Kidney (tissue), 22 donors: ENCODE measurements at places on chromosomes 5 and 9.
A peak's percentile ranks its signal among the peaks of the same experiment; 100 is the strongest.

GRCh38 chr9:121915304-121915625 is 177.8 kb downstream of the TTLL11 start:
- no peak for DNase-seq

DNA sequence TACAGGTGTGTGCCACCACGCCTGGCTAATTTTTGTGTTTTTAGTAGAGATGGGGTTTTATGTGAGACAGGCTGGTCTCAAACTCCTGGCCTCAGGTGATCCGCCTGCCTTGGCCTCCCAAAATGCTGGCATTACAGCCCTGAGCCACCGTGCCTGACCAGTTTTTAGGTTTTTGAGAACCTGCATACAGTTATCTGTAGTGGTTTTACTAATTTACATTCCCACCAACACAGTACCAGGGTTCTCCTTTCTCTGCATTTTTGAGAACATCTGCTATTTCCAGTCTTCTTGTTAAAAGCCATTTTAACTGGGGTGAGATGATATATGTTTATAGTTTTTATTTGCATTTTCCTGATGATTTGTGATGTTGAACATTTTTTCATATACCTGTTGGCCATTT is 12.8 kb downstream of the DMXL1 start:
- no peak for DNase-seq

- DNase-seq = no peak
These were observed 13.6 kb upstream of the CNTLN start for GRCh38 chr9:17121264-17121663.

- peak; percentile 93 for DNase-seq
These were observed 45.4 kb downstream of the ANXA2R start for GRCh38 chr5:42994555-42995359.

DNA sequence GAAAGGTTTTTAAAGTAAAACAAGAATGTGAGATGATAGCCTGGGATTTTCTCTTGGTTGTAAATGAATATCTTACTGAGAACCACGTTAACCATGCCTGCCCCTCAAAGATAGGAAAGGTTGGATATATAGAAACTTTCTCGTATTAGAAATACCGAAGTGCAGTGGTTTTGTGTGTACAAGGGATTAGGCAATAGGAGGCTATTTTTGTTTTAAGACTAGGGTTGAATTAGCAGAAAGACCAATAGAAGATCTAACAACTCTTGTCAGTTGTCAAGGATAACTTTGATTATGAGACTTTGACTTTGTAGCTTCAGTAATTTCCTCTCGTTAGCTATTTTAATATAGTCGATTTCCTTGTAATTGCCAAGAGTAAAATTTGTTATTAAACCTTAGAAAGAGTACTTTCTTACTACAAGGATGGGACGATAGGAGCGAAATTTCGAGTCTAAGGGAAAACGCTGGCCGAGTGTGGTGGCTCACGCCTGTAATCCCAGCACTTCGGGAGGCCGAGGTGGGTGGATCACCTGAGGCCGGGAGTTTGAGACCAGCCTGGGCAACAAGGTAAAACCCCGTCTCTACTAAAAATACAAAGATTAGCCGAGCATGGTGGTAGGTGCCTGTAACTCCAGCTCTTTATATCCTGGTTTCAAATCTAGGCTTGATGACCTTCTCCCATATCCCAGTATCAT is 838 bp downstream of the POLK start:
- DNase-seq = no peak

- no peak for DNase-seq
These were observed 149.0 kb downstream of the TMEM161B start for GRCh38 chr5:88119535-88120125.

DNA sequence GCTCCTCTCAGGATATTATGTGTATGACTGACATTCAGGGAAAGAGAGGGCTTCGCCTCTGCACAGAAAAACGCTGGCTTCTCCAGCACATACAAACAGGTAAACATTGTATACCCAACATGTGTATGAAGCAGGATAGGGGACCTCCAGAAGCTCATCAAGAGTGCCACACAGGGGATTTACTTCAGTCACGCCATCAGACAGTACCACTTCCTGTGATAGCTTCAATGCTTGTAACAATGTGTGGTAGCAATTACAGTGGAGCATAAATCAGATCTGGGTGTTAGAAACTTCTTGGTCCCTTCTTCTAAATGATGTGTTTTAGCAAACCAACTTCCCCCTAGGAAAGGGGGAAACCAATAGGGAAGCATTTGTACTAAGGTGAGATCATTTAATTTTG is 160.8 kb downstream of the TSSK1B start:
- DNase-seq = peak; percentile 32

DNA sequence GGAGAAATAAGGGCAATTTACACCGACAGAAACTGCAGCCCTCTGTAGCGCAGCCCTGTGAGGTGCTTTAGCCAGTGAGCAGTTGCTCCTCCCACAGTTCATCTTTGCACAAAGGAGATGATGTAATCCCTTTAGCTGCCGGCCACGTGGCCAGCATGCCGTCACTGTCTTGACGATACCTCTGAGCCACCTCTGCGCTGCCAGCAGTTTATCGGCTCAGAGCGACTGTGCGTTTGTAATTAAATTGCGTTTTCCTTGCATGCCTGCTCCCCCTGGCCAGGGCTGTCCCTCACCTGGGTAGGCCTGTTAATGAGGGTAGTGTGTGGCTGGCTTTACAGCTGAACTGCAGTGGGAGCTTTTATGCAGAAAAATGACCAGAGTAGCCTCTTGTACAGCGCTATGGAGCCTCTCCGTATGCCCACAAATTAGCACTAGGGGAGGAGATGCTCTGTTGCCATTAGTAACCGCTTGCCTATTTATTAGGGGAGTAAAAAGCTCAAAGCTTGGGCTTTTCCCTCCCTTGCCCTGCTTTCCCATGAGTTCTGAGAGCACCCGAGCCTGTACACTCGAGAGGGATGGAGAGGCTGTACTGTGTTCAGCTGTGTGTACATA is 107.0 kb downstream of the TRIO start:
- peak; percentile 91 for DNase-seq

DNA sequence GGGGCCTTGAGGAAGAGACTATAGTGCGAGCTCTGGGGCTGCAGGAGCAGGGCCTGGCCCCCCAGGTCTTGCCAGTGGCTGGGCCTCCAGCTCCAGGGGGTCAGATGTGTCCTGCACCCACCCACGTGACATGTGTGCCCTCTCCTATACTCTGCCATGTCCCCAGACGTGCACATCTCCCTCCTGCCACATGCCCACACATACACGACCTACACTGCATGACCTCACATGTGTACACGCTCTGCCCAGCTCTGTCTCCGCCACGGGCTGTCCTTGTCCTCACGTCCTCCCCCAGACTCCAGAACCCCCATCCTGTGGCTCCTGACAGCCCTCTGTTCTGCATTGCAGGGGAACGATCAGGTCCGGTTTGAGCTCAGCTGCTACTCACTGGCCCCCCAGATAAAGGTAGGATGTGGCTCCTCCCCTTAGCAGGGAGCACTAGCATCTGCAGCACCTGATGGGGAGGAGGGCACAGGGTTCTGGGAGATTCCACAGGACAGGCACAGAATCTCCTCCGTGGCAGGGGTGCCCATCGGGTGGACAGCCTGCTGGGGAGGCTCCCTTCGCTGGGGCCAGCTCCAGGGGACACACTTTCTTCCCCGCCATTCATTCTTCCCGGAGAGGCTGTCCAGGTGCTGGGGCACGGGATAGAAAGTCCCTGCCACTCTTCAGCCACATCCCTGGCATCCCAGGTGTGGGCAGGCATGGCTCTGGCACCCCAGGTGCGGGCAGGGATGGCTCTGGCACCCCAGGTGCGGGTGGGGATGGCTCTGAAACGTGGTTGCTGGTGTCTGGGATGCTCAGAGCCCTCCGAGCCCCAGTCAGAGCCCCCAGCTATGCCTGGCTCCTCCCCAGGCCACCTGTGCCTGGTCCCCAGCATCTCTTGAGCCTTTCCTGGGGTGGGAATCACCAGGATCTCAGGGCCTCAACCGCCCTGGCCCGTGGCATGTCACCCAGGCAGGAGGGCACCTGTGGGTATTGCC is 19.3 kb downstream of the ASS1 start:
- no peak for DNase-seq

DNA sequence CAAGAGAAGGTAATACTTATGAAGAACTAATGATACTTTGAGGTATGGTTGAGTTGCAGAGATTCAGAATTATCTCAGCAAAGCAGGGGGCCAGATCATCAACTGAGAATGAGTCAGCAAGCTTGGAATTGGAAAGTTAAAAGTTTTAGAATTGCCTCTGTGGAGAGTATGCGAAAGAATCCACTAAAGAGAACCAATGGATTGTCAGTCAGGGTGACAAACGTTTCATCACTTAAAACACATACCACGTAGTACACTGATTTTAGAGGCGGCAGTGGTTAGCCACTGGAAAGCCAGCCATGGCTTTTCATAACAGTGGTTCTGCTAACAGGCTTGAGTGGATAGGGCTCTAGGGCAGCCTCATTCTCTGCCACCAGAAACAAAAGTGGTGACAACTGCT is 30.7 kb downstream of the AOPEP start:
- DNase-seq = no peak

- DNase-seq = no peak
These were observed 593 bp downstream of the GM2A start for GRCh38 chr5:151253605-151253950.

DNA sequence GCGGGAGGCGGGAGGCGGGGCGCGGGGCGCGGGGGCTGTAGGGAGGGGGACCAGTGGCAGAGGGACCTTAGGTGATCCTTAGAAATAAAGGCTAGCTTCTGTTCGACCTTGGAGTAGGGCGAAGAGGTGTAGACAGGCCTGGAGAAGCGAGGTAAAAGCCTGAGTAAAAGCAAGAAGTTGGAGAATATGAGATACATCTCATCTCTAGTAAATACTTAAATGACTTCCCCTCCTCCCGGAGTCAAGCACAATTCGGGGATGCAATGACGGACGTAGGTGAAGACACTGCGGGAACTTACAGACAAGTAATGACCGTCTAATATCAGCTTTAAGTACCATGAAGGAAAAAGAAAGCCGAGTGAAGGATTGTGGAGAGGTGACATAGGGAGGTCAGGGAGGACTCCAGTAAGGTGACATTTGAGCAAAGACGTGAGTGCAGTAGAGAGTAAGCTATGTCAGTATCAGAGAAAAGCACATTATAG is 466 bp downstream of the SMC2 start:
- DNase-seq = no peak

DNA sequence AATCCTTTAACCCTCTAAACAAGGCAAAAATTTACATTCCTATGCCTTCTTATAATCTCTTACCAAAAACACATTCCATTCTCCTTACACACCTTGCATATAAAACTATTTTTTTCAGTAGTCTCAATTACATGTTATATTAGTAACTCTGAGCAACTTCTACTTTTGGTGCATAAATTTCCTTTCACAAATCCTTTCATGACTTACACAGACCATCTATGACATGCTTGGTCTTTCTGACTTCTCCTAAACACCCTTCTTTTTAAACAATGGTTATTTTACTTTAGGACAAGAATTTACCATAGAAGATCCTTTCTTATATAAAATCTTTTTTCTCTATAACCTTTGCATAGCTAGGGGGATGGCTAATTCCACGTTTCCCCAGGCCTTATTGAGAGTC is 208.0 kb upstream of the ARRDC3 start:
- DNase-seq = peak; percentile 3

GRCh38 chr9:95507464-95508241 is 9.1 kb downstream of the PTCH1 start:
- DNase-seq = peak; percentile 86

GRCh38 chr9:20015427-20015931 is 226.6 kb upstream of the SLC24A2 start:
- no peak for DNase-seq

DNA sequence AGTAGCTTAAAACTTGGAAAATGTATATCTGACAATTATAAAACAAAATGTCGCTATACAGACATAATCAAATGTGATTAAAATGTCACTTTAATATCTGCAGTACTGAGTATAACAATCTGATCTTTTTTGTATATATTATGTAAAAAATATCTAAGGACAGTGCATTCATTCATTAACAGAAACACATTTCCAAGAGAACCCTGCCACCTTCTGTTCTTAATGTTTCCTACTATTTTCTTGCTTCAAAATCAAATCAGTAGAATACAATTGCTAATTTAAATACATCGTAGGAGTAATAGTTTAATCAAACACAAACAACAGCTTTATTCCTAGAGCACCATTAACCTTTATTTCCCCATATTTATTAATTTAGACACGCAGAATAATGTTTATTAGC is 142.6 kb upstream of the ST8SIA4 start:
- DNase-seq = no peak

DNA sequence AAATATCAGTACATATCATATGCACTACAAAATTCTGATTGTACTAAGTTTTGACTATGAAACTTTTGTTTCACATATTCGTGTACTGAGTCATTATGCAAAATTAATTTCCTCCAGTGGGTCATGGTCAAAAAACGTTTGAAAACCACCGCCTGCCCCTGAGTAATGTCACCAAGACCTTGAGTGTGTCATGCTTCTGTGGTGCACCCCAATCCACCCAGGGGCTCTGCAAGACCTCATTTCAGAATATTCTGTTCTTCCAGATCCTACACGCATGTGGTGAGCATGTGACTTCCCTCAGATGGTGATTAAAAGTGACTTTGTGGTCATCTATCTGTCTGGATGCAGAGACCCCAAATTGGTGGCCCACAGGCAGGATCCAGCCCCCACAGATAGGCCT is 31.0 kb downstream of the ABLIM3 start:
- no peak for DNase-seq

- peak; percentile 93 for DNase-seq
These were observed 56.4 kb downstream of the NEURL1B start for GRCh38 chr5:172697123-172698121.

GRCh38 chr5:156942064-156942463 is 21.0 kb downstream of the TIMD4 start:
- DNase-seq = no peak

DNA sequence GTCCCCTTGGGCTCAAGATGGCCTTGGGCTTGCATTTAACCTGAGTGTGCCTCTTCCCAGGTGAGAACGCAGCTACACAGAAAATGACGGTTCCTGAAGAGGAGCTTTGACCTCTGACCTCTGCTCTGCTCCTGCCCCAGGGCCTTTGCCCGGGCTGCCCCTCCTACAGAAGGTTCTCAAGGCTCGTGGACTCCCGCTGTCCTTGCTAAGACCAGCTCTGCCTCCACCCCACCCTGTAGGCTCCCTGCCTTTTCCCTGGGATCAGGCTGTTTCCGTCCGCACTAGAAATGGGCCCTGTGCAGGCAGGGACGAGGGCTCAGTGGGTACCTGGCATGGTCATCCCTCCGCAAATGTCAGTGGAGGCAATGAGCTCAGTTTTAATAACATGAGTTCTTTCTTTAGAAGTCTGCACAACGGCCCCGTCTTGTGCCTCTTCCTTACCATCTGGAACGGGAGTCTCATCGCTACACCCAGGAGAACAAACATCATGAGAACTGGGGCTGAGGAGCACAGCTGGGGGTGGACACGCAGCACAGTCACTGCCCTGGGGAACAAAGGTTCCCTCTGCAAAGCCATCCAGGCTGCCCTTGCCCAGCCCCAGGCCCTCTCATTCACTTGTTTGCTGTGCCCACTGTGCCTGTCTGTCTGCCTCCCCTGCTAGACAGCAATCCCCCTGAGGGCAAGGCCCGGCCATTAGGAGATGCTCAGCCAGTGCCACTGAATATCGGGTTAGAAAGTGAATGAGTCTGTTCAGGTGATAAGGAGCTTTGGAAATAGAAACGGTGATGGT is 26.7 kb upstream of the LPCAT1 start:
- no peak for DNase-seq

- DNase-seq = no peak
These were observed 23.5 kb upstream of the ASS1 start for GRCh38 chr9:130421154-130421801.

GRCh38 chr5:4929092-4929655 is 211.0 kb upstream of the ADAMTS16 start:
- no peak for DNase-seq

- no peak for DNase-seq
These were observed 32.0 kb downstream of the CDC14B start for GRCh38 chr9:96587338-96588315.
